Thoracic aorta (tissue), 2 donors: ENCODE measurements at places on chromosomes 12 and 14. TPM values are rescaled to one million over a fixed set of nuclear protein-coding genes. Genes with fewer than 3 reads are reported as not detected.

GRCh38 chr12:76990716-76991115 lies 74.7 kb downstream of the E2F7 start:
- H3K4me3 ChIP-seq = no peak overlapping the region
- no peaks in the 10 kb centered on the region for H3K4me1 ChIP-seq
- no peaks in the 10 kb centered on the region for H3K27me3 ChIP-seq
- no peak overlapping the region for H3K27ac ChIP-seq
- no peaks in the 10 kb centered on the region for H3K36me3 ChIP-seq

DNA sequence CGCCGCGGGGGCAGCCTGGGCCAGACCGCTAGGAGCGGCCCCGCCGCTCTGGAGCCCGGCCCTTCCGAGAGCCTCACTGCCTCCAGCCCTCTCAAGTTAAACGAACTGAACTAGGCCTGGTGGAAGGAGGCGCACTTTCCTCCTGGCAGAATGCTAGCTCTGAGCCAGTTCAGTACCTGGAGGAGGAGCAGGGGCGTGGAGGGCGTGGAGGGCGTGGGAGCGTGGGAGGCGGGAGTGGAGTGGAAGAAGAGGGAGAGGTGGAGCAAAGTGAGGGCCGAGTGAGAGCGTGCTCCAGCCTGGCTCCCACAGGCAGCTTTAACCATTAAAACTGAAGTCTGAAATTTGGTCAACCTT lies 5.3 kb downstream of the LTB4R start:
- H3K27me3 ChIP-seq = no peaks in the 10 kb centered on the region
- H3K4me3 ChIP-seq = no peak overlapping the region
- no peaks in the 10 kb centered on the region for H3K36me3 ChIP-seq
- peaks cover 13% of the 10 kb centered on the region for H3K4me1 ChIP-seq
- DNase-seq = no peak

The TAC3 gene
- not detected for total RNA-seq

GRCh38 chr12:106305376-106305775 lies 2.8 kb downstream of the TCP11L2 start:
- no peak for DNase-seq
- H3K36me3 ChIP-seq = no peaks in the 10 kb centered on the region
- no peak overlapping the region for H3K27ac ChIP-seq
- H3K4me3 ChIP-seq = no peak overlapping the region
- H3K4me1 ChIP-seq = peaks cover 15% of the 10 kb centered on the region
